Stimulated activated CD4-positive, alpha-beta T cell treated with anti-CD3 and anti-CD28 coated beads, Interleukin-1b, Interleukin-23, amount 100 ng/mL, for 48 hours (primary cell): ENCODE measurements at places on chromosomes 1 and 21.

DNA sequence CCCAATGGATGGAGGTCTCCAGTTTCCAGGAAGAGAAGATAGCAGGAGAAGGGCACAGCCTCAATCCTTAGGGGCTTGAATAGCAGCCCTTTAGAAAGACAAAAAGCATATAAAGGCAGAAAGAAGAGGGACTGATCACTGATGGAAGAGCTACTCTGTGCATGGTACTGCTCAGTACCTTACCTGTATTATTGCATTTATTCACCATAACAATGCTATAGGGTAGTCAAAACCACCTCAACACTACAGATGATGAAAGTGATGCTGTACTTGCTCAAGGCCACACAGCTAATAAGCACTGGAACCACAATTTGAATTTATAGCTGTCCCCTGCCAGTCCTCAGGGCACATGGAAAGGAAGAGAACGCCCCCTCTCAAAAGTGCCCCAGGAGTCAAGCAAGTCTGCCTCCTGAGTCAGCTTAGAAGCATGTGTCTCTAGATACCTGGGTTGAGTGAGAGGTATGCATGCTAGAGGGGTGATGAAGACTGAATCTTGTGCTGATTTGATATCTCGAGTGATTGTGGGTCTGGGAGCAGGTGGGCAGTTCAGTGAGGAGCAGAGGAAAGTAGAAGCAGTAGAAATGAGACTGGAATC lies 13.6 kb downstream of the DDAH1 start:
- DNase-seq: no peak

DNA sequence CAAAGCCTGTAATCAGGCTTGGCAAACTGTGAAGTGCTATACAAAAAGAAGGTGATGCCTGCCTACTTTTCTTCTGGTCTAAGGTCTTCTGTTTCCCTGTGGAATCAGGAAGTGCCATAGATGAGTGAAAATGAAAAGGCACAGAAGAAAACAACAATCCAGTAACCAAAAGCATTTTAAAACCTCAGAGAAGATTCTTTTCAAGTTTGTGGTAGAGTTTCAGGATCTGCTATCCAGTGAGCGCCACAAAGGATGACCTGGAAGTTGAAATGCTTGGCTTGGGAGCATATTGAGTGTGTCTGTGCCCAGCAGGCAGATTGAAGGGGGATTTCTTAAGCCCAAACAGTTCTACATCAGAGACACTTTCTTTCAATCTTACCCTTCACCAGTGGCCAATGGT lies 272.2 kb downstream of the PAPPA2 start:
- DNase-seq: no peak

- DNase-seq: no peak
These were observed 7.9 kb downstream of the LHX4 start for GRCh38 chr1:180237869-180238476.

DNA sequence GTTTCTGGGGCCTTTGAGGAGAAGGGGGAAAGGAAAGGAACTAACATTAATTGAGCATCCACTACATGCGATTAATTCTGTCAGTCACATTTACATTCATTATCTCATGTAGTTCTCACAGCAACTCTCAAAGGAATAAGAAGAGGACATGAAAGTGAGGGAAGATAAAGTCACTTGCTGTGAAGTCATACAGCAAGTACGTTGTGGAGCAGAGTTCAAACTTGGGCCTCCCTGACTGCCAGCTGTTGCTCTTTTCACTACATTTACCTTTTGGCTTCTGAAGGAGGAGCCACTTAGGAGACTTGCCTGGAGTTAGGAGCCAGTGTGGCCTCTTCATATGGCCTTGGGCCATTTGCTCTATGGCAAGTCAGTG lies 6.2 kb downstream of the ZNF691 start:
- no peak for DNase-seq

GRCh38 chr21:26437326-26438009 lies 135.6 kb downstream of the CYYR1 start:
- DNase-seq: no peak

DNA sequence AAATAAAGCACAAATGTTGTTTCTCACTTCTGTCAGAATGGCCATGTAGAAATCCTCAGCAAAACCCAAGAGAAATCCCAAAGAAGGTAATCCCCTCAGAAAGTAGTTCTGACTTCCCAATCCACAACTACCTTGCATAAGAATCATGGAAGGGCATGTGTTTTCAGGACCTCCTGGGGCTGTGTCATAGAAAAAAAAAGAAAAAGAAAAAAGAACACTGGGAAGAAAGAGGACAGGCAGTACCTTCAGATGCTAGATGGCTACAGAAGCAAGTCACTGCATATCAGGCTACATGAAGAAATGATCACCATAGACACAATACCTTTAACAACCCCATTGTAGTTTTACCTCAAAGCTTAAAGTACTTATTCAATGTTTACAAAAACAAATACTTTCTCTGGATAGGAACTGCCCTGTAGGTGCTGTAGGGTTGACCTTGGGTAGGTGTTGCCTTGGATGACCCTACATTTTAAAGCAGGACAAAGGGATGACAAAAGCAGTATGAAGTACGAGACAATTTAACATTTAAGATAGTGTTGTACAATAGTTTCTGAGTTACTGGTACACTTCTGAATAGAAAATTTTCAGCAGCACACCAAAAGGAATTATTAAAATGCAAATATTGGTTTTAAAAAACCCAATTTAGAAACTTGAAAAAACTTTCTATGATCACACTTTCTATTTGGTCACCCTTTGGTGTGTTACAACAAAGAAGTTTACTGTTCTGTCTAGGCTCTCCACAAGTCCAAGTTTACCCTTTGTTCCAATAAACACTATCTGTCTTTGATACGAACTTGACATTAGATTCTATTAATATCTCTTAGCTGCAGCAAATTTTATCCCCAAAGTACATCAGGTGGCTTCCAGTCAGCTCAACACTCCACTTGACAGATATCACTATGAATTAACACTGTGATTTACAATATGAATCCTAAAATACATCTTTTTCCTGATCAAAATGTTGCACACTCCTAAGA lies 5.0 kb downstream of the TRIT1 start:
- no peak for DNase-seq

DNA sequence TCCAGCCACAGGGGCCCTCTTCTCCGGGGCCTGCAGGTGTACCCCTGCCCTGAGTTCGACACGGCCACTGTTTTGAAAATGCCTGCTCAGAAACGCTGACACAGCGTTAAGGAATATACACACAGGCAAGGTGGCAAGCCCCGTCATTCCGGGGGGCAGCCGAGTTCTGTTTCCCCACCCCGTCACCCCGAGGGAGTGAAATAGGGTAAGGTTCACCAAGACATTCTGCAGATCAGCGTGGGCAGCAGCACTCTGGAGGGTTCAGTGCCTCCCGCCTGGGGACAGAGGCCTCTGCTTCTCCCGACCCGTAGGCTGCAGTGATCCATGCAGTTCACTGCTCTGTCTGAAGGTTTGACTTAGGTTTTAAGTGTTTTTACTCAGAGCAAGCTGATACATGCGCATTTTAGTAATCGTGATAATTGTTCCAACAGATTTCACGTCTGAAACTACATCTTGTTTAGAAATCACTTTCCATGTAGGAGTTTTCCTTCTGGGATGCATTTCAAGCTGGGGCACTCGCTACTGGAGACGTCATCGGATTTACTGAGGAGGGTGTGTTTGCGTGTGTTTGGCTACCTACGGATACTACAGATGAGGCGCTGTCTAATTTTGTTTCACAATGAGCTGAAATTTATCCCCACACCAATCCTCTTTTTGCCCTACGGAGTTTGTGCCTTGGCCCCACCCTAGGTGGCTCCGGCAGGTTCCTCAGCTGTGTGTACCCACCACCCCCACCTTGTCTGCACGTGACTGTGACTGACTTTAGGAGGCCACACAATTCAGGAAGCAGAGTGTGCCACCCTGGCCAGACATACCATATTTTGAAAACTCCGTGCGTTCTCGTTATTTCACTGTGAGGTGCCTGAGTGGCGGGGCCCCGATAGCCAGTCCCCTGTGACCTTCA lies 63.5 kb downstream of the AGPAT3 start:
- no peak for DNase-seq

DNA sequence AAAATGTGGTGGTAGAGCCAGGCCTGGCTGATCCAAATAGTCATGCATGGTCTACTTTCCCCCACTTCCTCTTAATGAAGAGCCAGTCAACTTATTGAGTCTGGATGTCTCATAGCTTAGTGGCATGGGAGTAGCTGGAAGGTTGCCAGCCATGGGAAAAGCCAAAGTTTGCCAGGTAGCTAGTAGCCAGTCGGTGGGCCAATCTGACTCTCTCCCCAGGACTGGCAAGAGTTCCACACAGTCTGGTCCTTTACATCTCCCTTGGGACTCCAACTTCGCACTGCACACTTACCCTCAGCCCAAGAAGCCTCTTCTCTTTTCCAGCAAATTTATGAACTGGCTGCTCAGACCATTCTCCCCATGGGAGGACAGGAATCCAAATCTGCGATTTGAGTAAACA lies 8.3 kb downstream of the WARS2 start:
- DNase-seq: no peak

GRCh38 chr1:48678710-48679505 lies 97.8 kb downstream of the BEND5 start:
- DNase-seq: no peak

- no peak for DNase-seq
These were observed 16.6 kb upstream of the IL19 start for GRCh38 chr1:206754011-206754410.

GRCh38 chr1:33165209-33165608 lies 16.6 kb downstream of the TRIM62 start:
- no peak for DNase-seq

GRCh38 chr21:45987121-45987711 lies 5.6 kb downstream of the COL6A1 start:
- no peak for DNase-seq

DNA sequence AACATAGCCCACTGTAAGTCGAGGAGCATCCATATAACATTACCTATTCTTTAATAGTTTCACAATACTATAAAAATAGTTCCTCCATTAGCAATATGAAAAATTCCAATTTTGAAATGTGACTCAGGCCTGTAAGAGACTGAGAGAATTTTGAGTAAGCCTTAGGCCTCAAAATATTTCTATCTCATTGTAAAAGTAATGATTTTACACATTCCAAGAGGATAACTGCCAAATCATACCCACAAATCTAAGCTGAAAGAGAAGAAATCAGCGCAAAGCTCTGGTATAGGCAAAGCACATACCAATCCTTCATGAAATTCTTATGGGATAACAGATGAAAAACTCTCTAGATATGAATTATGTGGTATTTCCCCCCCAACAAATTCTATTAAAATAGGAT lies 144.1 kb downstream of the CDC42BPA start:
- DNase-seq: no peak

DNA sequence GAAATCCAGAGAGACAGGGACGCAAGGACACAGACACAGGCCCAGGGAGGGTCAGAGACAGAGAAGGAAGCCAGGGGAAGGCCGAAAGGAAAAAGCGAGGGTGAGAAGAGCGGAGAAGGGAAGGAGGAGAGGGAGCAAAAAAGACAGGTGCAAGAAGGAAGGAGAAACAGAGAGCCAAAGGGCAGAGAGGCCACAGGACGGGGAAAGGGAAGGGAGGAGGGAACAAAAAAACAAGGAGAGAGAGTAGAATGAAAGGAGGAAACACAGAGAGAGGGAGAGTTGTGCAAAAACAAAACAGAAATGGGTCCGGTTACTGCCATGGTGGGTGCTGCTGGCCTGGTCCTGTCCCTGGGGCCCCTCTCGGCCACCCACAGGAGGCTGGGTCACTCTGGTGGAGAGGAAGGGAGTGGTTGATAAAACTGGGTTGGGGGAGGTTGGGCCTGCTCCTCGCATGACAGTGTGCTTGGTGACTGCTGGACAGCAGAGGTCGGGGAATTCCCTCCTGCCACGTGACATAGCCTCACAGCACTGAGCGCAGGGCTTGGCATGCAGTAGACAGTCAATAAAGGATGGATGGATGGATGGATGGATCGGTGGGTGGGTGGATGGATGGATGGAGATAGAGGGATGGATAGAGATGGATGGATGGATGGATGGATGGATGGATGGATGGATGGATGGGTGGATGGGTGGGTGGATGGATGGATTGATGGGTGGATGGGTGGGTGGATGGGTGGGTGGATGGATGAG lies 64.8 kb downstream of the RAP1GAP start:
- DNase-seq: no peak
